ENCODE measurements at places on chromosomes 4 and X. TPM values are rescaled to one million over a fixed set of nuclear protein-coding genes. Genes with fewer than 3 reads are reported as not detected.

SOX3 gene
- total RNA-seq: not detected

C1QTNF7 gene
- total RNA-seq: not detected

RASGEF1B gene
- total RNA-seq: 1.4 TPM

ANXA5 gene
- total RNA-seq: 280 TPM

CDKL2 gene
- total RNA-seq: 0.55 TPM

STBD1 gene
- 10.9 TPM for total RNA-seq

LEF1 gene
- total RNA-seq: 0.58 TPM

PRIMPOL gene
- total RNA-seq: 9.3 TPM

GAGE12G gene
- total RNA-seq: not detected

APLN gene
- 11.6 TPM for total RNA-seq

NEXMIF gene
- not detected for total RNA-seq

CYLC1 gene
- not detected for total RNA-seq

XAGE3 gene
- not detected for total RNA-seq

RAB33A gene
- not detected for total RNA-seq

H2BW2 gene
- not detected for total RNA-seq

SYP gene
- total RNA-seq: 0.47 TPM

MAGEA11 gene
- total RNA-seq: not detected

GPRASP2 gene
- 12.1 TPM for total RNA-seq

PAGE2 gene
- not detected for total RNA-seq

TMPRSS11F gene
- total RNA-seq: not detected

GPR34 gene
- total RNA-seq: not detected

PPARGC1A gene
- total RNA-seq: not detected

CASP3 gene
- total RNA-seq: 11.1 TPM

SLC26A1 gene
- total RNA-seq: 0.52 TPM

SASH3 gene
- total RNA-seq: not detected

DDX60 gene
- 6.3 TPM for total RNA-seq

COX18 gene
- 32.8 TPM for total RNA-seq

BRS3 gene
- total RNA-seq: not detected

STARD8 gene
- total RNA-seq: 0.91 TPM

CORIN gene
- total RNA-seq: not detected

DNAAF6 gene
- not detected for total RNA-seq

AKAP14 gene
- not detected for total RNA-seq

KDR gene
- total RNA-seq: 0.63 TPM

MID1IP1 gene
- 122 TPM for total RNA-seq

TRO gene
- not detected for total RNA-seq

NMU gene
- 40.2 TPM for total RNA-seq

SYN1 gene
- not detected for total RNA-seq

TEX13B gene
- total RNA-seq: not detected

CCDC149 gene
- 7.9 TPM for total RNA-seq

TLR10 gene
- not detected for total RNA-seq

KCNE5 gene
- not detected for total RNA-seq

RBM3 gene
- total RNA-seq: 375 TPM

MTNR1A gene
- total RNA-seq: not detected

DCAF8L2 gene
- total RNA-seq: not detected

BMPR1B gene
- 7.1 TPM for total RNA-seq

ART3 gene
- total RNA-seq: not detected

FGFBP1 gene
- total RNA-seq: 133 TPM

UGT2B28 gene
- not detected for total RNA-seq

FAM9B gene
- 0.07 TPM for total RNA-seq

FBXO8 gene
- total RNA-seq: 8.2 TPM

DGAT2L6 gene
- total RNA-seq: not detected

NOA1 gene
- total RNA-seq: 37.7 TPM

TMEM150C gene
- total RNA-seq: 0.58 TPM

NOX1 gene
- not detected for total RNA-seq

TMEM255A gene
- total RNA-seq: not detected

LANCL3 gene
- total RNA-seq: 0.26 TPM

GJB1 gene
- not detected for total RNA-seq

NCAPG gene
- total RNA-seq: 27.6 TPM

HELT gene
- not detected for total RNA-seq

GPR50 gene
- total RNA-seq: not detected

Measured in PC-3 (cell line).